ENCODE measurements at places on chromosomes 3 and 15.
A peak's percentile ranks its signal among the peaks of the same experiment; 100 is the strongest.

DNA sequence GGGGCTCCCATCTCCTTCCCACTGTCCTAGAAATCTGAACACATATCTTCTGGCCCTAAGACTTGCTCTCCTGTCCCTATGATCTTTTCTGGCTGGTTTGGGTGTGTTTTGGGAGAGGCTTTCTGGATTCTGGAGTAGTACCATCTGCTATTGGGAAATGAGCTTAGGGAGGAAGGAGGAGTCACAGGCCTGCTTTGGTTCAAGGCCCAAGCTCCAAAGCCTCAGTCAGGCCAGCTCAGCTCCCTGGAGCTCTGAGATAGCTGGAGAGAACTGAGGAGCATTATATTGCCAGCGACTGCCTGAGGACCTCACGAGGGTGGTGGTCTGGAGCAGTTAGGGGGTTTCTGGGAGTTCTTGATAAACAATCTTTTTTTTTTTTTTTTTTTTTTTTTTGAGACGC lies 18.7 kb downstream of the RASGRF1 start:
- DNase-seq: no peak

DNA sequence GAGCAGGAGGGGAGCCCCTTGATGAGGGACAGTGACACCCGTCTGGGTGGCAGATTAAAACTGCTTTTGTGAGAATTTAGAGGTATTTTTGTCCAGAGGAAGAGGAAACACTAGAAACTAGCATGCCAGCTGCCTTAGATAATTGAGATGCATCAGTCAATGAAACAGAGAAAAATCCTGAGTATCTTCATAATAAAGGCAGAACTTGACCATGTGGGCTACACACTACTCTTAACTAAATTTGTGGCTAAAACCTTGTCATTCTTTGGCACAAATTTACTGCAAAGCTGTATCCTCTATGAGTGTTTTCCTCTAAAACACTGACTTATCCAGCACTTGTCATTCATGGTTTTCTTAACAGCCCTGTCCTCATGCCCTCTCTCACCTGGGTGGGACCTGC lies 259.7 kb upstream of the TPM1 start:
- no peak for DNase-seq

DNA sequence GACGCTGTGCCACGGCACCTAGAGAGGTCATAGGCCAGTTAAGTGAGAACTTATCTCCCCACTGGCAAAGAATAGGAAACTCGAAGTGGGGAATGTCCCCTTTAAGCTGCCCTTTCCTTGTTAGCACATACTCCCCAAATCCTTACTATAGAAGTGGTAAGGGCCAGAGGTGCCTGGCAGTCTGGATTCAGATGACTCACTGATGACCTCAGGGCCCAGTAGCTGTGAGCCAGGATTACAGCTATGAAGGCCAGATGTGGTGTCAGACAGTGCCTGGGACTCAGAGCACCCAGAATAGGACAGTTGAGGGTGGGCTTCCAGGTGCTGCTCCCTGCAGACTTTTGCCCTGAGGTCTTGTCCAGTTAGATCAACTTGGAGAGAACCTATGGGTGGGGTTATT lies 37.7 kb downstream of the PDIA5 start:
- peak; percentile 22 for DNase-seq

- DNase-seq: no peak
These were observed 45.6 kb downstream of the LRTM1 start for GRCh38 chr3:54882129-54882833.

GRCh38 chr3:104941785-104942184 lies 424.9 kb upstream of the ALCAM start:
- DNase-seq: no peak

DNA sequence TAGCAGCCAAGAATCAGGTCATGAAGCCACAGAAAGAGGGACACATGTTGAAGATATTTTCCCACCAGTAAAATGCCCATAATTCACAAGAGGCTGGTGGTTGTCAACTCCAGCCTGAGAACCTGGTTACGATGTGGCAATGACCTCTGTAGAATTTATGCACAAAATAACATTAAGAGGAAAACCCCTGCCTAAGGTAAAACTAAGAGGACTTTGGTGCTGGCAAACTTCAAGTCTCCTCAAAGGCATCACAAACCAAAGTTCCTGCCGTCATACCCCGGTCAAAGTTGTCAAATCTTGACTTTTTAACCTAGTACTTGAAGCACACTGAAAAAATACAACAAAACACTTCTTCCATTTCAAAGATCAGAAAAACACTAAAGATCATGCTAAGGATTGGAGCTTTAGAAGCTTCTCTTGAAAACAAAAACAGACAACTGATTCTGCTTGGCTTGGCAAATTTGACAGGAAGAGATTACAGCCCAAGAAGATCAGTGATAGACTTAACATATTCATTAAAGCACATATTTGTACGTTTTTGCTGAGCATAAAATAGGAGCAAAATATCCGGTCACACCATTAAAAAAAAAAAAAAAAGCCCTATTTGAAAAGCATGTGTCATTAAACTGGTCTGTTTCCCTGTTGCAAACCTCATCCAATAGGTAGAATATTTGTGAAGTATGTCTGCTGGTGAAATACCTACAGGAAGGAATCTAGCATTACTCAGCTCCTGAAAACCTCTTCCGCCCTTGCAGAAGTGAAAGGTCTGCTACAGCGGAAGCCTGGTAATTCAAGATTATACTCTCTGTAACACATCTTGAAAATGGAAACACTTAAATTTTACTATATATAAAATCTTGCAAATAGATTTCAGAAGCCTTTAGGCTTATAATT lies 22.8 kb downstream of the EIF4E3 start:
- DNase-seq: no peak

- no peak for DNase-seq
These were observed 83.8 kb downstream of the MAP4 start for GRCh38 chr3:47932421-47932820.

DNA sequence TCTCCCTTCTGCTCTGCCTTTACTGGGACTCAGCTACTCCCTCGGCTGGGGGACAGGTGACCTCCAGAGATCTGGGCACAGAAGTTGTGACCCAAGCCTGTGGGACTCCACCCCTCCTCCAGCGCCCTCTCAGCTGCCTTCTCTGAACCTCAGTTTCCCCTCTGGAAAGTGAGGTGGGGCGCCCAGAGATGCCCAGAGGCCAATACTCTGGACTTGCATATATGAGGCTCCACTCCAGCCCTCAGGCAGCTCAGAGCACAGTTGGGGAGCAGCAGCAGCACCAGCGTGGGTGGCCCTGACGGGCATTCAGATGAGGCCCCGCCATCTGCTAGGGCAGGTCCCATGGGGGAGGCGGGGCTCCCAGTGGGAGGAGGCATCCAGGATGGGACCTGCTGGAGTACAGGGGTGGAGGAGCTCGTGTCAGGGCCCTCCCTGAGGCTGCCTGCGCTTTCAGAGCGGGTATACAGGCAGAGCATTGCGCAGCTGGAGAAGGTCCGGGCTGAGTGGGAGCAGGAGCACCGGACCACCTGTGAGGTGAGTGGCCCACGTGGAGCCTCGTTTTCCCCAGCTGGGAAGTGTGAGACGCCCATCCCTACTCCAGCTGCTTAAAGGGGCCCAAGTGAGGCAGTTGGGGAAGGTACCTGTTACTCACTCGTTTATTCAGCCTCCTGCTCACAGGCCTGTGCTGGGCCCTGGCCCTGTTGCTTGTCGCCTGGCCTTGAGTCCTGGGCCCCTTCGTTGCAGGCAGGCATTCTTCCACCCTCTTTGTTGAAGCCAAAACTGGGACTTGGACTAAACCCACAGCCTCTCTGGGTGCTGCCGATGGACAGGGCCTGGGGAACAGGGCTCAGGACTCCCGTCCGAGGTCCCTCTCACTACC lies 35.4 kb downstream of the PSTPIP1 start:
- DNase-seq: no peak

GRCh38 chr15:65638681-65639089 lies 16.9 kb downstream of the SLC24A1 start:
- peak; percentile 77 for DNase-seq

GRCh38 chr15:23424111-23424904 lies 22.7 kb downstream of the GOLGA6L2 start:
- no peak for DNase-seq

Data from suppressor macrophage treated with lipopolysaccharide for 4 hours (primary cell).